ENCODE measurements at places on chromosomes 6 and 20.

GRCh38 chr20:58192065-58192464, 36.4 kb downstream of the ANKRD60 start:
- DNase-seq: no peak

- DNase-seq: no peak
These were observed 41.7 kb downstream of the JPH2 start for GRCh38 chr20:44145131-44145775.

GRCh38 chr6:39665861-39666260, 59.3 kb downstream of the KIF6 start:
- DNase-seq: no peak

DNA sequence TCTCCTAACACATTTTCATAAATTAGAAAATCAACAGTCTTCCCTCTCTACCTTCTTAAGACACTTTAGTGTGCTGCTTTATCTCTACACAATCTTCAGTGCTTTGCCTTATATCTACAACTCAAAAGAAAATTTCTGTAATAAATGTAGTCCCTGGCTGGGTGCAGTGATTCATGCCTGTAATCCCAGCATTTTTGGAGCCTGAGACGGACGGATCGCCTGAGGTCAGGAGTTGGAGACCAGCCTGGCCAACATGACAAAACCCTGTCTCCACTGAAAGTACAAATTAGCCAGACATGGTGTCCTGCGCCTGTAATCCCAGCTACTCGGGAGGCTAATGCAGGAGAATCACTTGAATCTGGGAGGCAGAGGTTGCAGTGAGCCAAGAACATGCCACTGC, 9.7 kb upstream of the EDN1 start:
- no peak for DNase-seq

- DNase-seq: peak; percentile 51
These were observed 265.2 kb upstream of the RIN2 start for GRCh38 chr20:19492687-19493336.

DNA sequence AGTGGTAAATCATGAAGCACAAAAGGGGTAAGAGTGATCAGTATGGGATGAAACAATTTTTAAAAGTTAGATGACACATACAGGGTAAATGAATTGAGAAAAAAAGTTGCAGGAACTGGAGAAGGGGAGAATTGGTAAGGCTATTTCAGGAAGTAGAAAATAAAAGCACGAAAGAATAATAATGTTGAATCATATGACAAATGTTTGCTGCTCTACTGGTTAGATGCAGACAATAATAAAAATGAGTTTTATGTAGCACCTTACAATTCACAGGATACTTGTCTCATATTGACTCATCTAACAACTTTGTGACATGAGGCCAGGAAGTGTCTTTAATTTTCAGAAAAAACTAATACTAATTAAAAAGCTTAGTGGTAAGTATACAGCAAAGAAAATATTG, 566.5 kb upstream of the MARCKS start:
- no peak for DNase-seq

DNA sequence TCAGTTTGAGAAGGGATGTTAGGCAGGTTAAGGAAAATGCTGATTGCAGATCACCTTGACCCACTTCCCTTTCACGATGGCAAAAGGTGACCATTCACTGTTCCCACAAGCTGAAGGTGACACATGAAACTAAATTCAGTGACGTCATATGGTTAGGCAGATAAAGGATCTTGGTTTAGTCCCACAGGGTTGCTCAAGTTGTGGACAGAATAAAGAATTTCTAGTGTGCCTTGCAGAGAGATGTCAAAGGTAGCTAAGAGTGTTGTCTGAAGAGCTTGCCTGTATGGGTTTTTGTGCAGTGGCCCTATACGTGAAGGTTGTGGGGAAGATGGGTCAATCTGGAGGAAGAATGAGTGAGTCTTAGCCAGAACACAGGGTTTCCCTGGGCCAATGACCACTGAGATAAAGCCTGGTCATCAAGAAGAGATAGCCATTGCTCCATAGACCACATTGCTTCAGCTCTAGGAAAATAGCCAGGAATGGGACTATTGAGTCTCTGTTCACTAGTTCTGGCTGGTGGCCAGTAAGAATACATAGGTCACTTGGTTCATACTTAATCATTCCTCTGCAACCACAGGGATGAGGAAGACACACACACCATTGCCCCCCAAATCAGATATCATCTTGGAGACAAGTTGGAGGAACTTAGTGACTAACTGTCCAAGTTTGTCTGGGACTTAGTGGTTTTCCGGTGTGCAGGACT, 148.5 kb upstream of the ATXN1 start:
- DNase-seq: no peak

DNA sequence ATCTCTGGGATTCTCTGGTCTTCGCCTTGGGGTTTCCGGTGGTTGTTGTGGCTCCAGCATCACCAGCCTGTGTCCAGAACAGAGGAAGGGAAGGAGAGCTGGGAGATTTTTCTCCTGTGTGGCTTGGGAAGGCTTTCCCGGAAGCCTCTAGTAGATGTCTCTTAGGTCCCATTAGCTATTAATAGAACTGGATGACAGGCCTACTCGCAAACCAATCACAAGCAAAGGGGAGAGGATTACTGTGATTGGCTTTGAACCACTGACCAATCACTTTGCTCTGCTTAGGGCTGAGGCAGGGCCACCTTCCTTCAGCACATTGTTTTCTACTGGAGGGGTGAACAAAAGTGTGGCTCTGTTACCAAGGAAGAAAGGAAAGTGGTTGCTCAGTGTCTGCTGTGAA, 203.4 kb upstream of the SULF2 start:
- no peak for DNase-seq

DNA sequence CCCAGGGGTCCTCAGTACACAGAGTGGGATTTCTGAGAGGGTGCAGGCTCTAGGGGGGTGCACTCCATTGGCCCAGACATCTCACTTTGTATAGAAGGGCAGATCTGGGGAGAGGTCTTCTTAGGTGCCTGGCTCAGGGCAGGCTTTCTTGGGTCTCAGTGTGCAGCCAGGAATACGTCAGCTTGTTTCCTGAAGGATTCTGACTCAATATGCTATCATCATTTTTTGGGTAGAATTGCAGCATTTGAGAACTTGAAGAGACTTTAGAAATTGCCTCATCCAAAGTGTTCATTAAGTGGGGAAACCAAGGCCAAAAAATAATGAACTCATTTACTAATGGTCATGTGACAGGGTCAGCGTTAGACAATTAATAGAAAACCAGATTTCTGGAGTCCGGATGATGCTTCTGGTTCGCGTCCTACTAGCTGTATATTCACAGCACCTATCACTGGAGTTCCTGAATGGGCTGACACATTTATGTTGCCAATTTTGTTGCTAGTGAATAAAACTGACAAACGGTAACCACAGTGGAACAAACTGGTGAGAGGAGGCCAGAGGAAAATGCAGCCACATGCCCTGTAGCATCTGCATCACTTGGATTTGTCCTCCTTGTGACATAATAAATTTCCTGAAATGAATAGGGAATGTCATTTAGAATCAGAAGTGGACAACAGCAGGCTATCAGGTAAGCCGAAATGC, 238.9 kb downstream of the TBC1D7 start:
- no peak for DNase-seq

All from hypothalamus (tissue), 51 donors.